ENCODE measurements at places on chromosomes 13 and 19.

GRCh38 chr19:47549261-47549862 lies 23.6 kb downstream of the ZNF541 start:
- no peak for DNase-seq

GRCh38 chr13:36211567-36211966 lies 2.8 kb downstream of the SOHLH2 start:
- DNase-seq, result no peak

GRCh38 chr13:83077499-83077898 lies 804.8 kb downstream of the SLITRK1 start:
- no peak for DNase-seq

- DNase-seq, result no peak
These were observed 24.1 kb downstream of the PBX4 start for GRCh38 chr19:19594381-19594780.

- no peak for DNase-seq
These were observed 68.6 kb downstream of the KCTD15 start for GRCh38 chr19:33865306-33865705.

GRCh38 chr13:110640591-110641029 lies 25.3 kb downstream of the NAXD start:
- no peak for DNase-seq

DNA sequence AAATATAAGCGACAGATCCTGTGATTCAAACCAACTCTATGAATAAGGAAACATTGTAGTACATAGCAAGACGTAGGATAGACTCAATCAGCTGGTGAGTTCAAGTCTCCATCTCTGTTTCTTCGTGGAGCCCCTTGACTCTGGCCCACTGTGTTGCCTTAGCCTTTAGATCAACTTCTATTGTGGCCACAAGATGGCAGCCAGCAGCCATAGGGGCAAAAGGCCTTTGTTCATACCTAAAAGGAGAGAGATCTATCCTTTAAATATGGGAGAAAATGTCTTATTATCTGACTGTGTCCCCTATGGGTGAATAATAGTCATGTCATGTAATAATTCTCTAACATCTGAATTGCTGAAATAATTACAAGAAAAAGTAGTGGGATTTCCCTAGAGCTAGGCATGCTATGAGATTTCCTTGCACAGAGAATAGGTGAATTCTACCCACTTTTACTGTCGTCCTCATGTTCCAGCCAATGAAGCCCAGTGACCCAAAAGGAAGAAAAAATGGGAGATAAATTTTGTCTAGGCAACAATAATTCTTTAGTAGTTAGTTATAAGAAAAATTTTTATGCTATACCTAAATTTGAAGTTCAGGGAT lies 129.4 kb downstream of the PCDH20 start:
- no peak for DNase-seq

- DNase-seq, result no peak
These were observed 9.3 kb downstream of the MPND start for GRCh38 chr19:4352701-4353121.

DNA sequence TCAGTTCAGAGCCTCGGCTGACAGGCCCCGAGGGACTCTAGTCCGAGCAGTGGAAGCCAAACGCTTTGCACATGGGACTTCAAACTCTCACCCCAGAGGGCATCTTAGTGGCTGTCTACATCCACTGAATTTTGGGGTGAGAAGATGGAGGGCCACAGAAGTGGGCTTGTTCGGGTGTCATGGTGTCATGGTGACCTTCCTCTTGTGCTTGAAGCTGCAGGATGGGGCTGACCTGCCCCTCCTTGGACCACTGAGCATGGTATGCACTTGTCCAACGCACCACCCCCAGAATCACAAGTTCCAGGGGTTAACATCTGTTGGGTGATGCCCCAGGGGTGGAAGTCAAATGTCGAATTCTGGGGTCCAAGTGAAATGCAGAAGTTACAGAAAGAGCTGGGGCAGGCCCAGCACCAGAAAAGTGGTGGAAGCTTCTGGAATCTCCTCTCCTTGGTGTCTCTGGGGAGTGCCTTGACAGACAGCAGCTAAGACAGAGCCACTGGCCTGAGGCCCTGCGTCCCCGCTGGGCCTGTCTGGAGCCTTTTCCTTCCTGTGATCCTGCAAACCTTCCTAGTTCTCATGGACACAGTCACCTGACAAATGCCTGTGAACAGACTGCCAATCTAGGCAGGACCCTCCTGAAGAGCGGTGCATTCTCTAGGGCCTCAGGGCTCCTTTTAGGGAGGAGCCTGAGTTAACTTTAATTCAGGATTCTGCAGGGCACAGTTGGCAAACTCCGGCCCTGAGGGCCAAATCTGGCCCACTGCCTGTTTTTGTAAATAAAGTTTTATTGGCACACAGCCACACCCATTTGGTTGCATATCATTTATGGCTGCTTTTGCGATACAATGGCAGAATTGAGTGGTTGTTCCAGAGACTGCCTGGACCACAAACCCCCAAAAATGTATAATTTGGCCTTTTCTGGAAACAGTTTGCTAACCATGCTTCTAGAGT lies 65.1 kb upstream of the RANBP3 start:
- DNase-seq, result no peak

DNA sequence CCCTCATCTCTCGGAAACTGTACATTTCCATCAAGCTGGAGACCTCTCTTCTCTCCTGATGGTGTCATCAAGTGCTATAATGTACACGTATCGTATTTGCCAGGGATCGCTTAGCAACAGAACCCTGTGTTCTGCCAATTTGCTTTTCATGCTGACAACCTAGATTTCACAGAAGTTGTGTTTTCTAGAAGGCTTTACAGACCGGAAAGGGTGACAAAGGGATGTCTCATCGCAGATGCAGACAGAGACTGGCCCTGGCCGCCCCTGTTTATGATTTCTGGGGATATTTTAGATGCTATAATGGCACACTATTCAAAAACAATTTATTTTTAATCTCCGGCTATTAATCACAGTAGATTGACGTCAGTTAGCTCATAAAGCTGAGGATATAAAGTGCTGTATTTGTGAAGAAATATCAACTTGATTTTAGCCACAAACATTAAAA lies 291.4 kb downstream of the IRS2 start:
- DNase-seq, result no peak

GRCh38 chr13:41648314-41648935 lies 191.1 kb downstream of the RGCC start:
- DNase-seq, result no peak

- DNase-seq, result no peak
These were observed 1.3 kb downstream of the SHISA7 start for GRCh38 chr19:55441692-55442321.

DNA sequence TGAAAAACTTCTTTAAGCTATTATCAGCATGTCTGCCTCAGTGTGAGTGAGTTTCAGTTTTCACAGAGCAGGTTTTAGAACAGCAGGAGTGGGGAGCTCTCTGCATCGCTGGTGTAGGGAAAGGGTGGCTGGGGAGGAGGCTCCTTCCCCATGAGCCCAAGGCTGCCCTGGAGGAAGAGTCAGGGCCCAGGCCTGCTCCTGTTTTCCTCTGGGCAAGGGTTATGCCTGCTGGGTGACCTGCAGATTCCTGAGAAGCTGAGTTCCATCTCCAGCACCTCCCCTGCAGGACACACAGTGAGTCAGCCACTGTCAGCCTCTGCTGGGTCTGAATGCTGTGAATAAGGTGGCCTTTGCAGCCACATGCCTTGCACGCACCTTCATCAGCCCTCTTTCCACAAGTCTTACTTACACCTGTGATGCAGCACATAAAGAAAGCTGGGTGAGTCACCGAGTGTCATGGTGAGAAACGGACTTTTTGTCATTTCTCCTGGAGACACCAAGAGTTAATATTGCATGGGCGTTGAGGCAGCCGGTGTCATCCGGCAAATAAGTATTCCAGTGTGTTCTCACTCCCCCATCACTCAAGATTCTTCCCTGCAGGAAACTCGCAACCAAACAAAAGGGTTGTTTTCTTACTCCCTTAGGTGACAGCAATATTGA lies 186.4 kb upstream of the KL start:
- no peak for DNase-seq

GRCh38 chr19:10952809-10953208 lies 8.0 kb upstream of the SMARCA4 start:
- DNase-seq, result no peak

DNA sequence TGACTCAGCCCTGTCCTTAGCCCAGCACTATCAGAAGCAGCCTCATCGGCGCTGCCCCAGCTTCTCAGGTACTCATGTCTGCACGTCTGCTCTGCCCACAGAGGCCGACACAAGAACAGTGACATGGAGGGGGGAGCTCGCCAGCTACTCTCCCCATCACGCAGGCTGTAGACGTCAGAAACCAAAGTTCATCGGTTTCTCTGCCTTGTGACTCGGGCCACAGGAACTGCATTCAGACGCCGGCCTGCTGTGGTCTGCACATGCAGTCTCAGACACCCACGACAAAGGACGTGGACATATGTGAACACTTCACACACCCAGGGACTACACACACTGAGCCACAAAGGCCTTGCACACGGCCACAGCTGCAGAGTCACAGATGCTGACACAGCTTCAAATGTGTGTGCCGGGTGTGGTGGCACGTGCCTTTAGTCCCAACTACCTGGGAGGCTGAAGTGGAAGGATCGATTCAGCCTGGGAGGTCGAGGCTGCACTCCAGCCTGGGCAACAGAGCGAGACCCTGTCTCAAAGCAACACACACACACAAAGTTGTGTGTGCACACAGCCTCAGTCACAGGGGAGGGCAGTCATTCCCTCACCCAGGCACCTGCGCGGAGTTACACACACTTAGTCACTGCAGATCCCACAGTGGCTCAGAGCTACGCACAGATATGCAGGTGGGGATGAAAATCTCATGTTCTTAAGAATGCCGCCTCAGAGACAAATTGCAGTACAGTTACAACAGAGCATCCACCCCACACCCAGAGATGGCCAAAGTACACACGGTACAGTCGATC lies 4.9 kb upstream of the ZFP36 start:
- DNase-seq, result peak; percentile 75

GRCh38 chr19:54069470-54069869 lies 5.8 kb upstream of the VSTM1 start:
- no peak for DNase-seq

DNA sequence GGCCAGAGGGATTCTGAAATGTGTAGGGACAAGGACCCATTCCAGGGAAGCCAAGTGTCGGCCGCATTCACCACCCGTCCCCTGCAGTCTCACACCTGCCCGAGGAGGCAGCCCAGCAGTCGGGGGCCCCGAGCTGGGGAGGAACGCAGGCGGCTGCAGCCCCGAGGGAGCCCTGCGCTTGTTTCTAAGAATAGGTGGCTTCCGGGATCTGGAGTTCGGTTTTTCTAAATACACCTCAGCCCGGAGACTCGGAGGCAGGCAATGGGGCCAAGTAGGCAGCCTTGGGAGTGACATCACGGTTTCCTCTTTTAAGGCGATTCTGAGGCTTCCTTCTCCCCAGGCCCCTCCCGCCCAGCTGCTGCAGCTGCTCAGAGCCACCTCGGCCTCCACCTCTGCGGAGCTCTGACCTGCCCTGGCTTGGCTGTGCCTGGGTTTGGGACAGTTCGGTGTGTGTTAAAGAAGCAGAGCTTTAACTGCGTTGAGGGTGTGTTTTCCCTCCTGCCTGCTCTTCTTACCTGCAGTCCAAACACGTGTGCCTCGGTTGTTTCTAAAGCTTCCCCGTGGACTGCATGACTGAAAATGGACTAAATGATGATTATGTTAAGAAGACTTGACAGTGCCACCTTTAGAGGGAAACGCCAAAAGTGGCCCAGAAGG lies 80.5 kb downstream of the COL4A2 start:
- DNase-seq, result no peak

GRCh38 chr13:48258002-48258401 lies 25.0 kb downstream of the ITM2B start:
- no peak for DNase-seq

DNA sequence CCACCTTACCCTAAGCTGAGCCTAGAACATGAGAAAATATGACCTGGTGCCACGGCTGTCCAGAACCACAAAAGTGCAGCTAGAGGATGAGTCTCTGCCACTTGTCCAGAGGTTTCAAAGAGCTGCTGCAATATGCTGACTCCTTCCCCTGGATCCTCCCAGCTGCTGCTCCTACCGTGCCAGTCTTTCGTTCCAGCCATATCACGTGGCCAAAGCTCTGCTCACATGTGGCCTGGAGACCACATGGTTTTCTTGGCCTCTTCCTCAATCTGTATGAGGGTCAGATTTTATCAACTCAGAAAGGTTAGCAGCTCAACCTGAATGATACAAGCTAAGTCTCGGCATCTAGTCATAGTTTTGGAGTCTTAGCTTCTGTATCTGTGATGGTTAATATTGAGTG lies 3.2 kb upstream of the SACS start:
- no peak for DNase-seq

GRCh38 chr19:50039968-50040367 lies 14.2 kb downstream of the ZNF473 start:
- no peak for DNase-seq

GRCh38 chr13:51222037-51222685 lies at the start of gene FAM124A:
TSS of gene FAM124A (plus strand) at chr13:51222398. CDS start at chr13:51222502, 104 bp downstream.
- DNase-seq, result no peak

GRCh38 chr13:75636436-75637180 lies 478 bp downstream of the LMO7 start:
- no peak for DNase-seq

DNA sequence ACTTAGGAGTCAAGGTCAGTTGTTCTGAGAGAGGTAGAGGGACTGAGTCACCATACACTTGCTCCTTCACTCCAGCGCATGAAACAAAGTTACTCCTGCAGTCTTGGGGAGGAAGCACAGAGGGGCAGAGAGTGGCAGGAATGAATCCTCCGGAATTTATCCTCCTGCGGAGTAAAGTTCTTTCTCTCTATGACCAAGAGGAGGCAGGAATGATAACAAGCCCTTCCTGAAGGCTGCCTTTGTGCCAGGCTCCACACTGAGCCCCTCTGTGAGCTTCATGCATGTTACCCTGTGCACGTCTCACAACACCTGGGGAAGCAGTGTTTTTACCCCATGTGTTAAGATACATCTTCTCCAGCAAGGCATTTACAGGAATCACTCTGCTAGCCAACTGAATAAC lies 458.4 kb downstream of the KLF12 start:
- DNase-seq, result no peak

DNA sequence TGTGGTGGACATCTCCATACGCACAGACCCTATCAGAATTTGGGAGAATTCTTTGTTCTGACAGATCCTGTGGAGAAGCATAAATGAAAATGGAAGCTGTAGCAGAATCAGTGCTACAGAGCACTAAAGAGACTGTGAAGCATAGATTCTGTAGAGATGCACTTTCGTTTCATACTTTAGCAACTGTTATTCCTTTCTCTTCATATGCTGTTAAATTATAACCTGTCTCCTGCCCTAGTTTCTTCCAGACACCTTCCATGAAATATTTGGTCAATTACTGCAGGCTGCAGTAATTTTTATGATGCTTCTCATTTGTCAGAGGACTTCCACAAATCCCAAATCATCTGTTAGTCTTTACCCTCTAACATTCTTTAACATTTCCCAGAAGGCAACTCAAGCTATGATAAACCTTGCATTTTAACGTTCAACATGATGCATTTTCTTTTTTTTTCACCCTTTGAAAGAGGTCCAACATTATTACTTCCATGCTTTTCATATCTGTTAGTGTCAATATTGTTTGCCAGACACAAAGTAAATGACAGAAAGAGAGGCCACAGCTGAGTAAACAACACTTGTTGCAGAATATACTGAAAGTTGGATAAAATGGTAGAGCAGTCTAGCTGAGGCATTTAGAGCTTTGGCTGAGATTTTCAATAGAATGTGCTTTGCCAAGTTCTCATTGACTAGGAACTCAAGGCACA lies 412.7 kb downstream of the LMO7 start:
- DNase-seq, result no peak

- no peak for DNase-seq
These were observed 5.3 kb upstream of the GSK3A start for GRCh38 chr19:42247640-42248199.

GRCh38 chr13:33554919-33555791 lies 262.8 kb upstream of the RFC3 start:
- no peak for DNase-seq
